ENCODE measurements at places on chromosomes 6 and 20.
A peak's percentile ranks its signal among the peaks of the same experiment; 100 is the strongest.

- DNase-seq: peak; percentile 42
Observed at GRCh38 chr6:34143884-34144580, 1.9 kb downstream of the GRM4 start.

GRCh38 chr20:7195704-7196103, 428.2 kb downstream of the BMP2 start:
- no peak for DNase-seq

DNA sequence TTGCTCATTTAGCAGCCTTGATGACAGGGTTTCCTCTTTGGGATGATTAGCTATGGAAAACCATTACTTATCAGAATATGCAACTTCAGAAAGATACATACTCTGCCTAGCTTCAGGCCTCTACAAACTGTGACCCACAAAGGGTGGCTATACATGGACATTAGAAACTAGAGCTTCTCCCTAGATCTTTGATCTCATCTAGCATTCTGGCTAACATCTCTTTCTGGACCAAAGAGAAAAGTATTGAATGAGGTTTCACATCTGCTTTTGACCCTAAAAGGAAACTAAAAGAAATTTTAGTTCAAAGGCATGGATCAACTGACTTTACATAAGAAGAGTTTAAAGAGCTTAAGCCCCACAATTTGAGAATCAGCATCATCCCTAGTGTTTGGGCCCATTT, 12.4 kb upstream of the HMGN3 start:
- DNase-seq: no peak

DNA sequence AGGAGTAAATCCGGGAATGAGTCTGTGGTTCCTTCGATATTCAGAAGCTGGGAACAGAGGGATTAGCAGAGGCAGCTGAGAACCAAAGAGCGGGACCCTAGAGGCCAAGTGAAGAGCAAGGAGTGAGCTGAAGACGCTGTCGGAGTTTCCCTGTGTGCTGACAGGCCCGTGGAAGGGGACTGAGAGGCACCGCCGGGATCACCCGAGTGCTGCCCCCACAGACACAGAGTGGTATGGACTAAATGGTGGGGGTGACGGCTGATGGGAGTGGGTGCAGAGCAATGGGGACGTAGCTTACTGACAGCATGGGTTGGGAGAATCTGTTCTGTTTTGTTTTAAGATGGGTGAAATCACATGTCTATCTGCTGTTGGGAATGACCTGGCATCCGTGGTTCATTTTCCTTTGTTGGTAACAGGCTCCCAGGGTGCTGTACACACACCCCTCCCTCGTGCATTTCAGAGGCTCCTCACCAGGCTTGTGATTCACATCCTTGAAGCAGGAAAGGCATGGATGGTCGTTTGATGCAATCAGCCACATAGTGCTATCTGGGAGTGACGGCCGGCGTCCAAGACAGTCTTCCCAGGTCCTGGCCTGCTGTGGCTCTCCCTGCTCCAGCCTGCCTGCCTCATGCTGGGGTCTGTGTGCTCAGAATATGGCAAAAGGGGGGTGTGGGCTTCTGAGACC, 97.4 kb downstream of the THBS2 start:
- DNase-seq: no peak

- no peak for DNase-seq
Observed at GRCh38 chr6:5995949-5996713, 10.6 kb downstream of the NRN1 start.

GRCh38 chr20:62804627-62805154, at the start of gene OGFR:
OGFR (plus strand) TSS chr20:62804835; CDS start chr20:62804860, 25 bp downstream.
- peak; percentile 56 for DNase-seq

DNA sequence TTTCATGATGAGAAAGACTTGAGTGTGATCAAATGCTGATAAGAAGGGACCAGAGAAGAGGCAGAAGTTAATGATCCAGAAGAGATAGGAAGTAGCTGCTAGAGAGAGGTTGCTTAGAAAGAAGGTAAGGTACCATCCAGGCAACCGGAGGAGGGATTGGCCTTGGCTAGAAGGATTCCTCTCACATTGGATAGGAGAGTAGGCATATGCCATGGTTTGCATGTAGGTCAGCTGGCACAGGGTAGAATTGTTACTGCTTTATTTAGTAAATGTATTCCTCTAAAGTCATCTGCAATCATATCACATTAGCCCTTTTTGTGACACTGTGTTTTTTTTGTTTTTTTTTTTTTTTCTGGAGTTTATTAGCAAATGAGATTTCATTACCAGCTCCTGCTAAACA, 580.9 kb upstream of the FLRT3 start:
- no peak for DNase-seq

DNA sequence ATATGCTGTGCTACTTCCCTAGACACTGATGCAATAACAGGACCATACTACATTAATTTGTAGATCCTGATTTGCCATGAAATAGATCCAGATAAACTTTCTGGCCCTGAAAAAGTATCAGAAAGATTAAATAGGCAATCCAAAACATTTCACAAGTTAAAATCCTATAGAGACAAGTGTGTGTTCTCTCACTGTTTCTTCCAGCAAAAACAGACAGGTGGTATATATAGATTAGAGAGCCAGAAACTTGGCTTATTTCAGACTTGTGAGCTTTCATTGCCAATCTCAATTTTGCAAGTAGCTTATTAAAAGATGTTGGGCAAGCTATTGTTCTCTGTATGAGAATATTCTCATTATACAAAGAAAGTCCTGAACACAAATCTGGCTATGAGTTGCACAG, 289.1 kb upstream of the MANEA start:
- no peak for DNase-seq

DNA sequence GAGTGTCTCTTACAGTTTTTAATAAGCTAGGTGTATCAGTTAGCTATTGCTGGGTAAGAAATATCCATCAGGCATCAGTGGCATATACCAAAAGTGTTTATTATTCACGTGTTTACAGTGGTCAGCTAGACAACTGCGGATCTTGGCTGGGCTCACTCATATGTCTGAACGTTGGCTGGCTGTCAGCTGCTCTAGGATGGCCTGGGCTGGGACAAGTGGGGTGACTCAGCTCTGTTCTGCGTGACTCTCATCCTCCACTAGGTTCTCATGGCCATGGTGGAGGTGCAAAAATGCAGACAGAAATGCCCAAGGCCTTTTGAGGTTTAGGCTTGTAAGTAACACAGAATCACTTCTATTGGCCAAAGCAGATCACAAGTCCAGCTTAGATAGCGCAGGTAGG, 22.0 kb downstream of the ZNF341 start:
- DNase-seq: no peak

- no peak for DNase-seq
Observed at GRCh38 chr6:56804996-56805395, 149.9 kb upstream of the BEND6 start.

DNA sequence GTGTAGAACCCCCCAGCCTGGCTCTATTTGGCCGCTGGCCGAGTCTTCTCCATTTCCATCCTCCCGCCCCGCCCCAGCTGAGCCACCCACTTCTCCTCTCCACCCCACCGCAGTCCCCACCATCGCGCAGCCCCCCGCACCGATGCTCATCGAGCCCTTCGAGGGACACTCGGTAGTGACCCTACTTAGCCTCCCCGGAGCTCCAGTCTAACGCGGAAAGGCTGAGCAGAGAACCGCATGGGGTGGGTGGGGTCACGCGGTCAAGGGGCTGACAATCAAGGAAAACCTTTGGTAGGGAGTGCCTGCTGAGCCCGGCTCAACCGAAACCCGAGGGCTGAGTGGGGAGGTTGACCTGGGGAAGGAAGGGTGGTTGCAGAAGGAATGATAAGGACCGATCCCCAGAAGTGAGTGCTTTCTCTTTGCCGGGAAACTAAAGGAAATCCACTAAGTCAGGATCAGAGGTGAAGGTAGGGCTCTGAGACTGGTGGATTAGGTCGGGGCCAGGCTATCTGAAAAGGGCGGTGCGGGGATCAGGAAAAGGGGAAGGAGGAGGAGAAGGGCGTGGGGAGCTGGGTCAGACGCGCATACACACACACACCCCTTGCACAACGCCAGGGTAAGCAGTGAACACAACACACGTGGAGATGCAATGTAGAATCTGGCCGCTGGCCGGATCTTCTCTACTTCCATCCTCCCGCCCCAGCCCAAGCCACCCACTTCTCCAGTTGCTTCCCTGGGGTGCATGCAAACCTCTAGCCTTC, 49.8 kb downstream of the CPXM1 start:
- no peak for DNase-seq

DNA sequence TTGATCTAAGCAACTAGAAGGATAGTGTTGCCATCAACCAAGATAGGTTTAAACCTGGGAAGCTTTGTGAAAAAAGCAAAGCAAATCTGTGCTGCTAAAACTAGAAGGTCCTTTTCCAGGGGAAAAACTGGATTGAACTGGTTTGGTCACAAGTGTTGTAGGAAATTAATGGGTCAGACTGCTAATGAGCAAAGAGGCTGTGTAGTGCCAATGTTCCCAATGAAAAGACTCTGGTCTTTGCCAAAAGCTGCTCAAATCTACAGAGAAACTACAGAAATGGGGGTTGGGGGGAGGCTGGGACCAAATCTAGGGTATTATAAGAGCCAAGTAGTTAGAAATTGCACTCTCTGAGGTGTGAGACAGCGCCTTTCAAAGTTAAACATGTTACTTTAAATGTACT, 85.0 kb downstream of the PLCG1 start:
- no peak for DNase-seq

DNA sequence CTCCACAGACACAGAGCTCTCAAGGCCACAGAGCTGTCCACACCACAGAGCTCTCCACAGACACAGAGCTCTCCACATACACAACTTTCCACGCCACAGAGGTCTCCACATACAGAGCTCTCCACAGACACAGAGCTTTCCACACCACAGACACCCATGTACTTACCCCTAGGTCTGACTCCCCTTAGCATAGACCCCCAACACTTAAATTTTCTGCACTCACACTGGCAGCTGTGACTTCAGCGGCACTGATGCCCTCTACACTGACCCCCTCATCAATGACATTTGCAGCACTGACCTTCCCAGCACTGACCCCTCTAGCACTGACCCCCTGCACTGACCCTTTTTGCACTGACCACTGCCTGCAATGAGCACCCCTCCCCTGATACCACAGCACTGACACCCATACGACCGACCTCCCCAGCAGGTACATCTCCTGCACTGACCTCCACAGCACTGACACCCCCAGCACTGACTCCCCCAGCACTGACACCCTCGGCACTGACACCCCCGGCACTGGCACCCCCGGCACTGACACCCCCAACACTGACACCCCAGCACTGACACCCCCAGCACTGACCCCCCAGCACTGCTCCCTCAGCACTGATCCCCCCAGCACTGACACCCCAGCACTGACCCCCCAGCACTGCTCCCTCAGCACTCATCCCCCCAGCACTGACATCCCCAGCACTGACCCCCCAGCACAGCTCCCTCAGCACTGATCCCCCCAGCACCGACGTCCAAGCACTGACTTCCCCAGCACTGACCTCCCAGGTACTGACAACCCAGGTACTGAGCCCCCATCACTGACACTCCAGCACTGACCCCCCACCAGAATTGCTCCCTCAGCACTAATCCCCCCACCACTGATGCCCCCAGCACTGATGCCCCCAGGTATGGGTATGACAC, 56.5 kb downstream of the ERMARD start:
- DNase-seq: no peak

GRCh38 chr6:4936681-4937041, 67.2 kb downstream of the RPP40 start:
- no peak for DNase-seq

GRCh38 chr6:2665146-2666070, 85.3 kb downstream of the MYLK4 start:
- DNase-seq: no peak

DNA sequence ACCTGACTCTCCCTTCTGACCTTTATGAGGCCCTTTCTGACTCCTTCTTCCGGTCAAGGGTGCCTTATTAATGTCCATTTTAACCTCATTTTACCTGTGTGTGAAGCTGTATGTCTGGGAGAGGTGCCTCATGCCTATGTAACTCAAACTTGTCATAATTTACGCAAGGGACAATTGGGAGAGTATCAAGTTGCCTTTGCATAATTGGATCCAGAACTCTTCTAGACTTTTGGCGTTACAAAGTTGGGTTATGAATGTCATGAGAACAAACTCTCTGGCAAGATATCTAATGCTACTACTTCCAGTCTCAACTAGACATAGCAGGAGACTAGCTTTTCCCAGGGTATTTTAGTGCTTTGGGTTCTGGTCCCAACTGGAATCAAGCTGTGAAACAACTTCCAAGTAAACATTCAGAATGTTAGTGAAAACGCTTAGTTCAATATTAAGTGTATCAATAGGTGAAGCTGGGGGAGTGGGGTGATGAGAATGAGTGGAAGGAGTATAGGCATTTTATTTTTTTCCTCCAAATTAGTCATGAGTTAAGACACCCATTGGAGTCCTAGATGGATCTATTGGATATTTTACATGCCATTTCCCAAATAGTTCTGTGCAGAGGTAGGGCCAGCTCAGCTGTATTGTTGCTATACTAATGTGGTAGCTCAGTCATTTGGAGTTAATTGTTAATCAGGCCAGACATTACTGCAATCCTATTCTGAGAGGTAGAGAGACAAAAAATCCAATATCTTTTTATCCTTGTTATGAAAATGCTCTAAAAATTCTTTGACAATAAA, 159.9 kb downstream of the TFAP2B start:
- no peak for DNase-seq

Measured in stimulated activated CD8-positive, alpha-beta memory T cell treated with anti-CD3 and anti-CD28 coated beads, Interleukin-4, amount 100 ng/mL, for 4 hours (primary cell).